Stimulated activated CD4-positive, alpha-beta T cell treated with anti-CD3 and anti-CD28 coated beads, Interleukin-12 subunit alpha, Interleukin-12 subunit beta, amount 100 ng/mL, for 48 hours (primary cell): ENCODE measurements at places on chromosomes 3 and 15.

DNA sequence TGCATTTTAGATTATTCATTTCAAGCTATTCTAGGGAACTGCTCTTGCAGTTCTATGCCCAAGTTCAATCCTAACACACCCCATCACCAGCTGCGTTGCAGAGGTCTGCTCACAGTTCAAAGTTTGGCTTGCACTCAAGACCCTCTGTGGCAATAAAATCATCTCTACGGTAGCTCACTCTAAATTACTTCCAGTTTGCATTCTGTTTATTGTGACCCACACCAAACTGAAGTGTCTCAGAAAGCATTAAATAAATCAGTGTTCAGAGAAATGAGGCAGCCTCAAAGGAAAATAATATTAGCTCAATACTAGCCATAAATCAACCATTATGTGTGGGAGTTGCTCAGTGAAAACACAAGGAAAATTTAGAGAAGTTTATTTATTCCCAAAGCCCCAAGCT lies 250.3 kb downstream of the MAGI1 start:
- no peak for DNase-seq

DNA sequence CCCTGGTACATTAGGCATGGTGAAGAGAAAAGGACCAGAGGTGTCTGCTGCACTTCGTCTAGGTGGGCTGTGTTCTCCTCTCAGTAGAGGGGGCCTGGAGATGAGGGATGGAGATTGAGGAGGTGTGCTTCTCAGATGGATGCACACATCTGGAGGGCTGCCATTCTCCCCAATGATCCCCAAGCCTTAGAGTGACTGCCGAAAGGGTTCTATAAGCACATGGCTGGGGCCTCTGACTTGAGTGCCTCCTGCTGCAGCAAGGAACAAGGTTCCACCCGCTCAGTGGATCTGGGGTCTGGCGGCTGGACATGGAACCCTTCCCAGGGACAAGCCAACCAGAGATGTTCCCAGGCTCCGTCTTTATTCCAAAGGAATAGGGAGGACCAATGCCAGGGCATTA lies 66.8 kb downstream of the CPN2 start:
- no peak for DNase-seq

- DNase-seq, result no peak
These were observed 96.9 kb upstream of the ROPN1 start for GRCh38 chr3:124088801-124089200.

DNA sequence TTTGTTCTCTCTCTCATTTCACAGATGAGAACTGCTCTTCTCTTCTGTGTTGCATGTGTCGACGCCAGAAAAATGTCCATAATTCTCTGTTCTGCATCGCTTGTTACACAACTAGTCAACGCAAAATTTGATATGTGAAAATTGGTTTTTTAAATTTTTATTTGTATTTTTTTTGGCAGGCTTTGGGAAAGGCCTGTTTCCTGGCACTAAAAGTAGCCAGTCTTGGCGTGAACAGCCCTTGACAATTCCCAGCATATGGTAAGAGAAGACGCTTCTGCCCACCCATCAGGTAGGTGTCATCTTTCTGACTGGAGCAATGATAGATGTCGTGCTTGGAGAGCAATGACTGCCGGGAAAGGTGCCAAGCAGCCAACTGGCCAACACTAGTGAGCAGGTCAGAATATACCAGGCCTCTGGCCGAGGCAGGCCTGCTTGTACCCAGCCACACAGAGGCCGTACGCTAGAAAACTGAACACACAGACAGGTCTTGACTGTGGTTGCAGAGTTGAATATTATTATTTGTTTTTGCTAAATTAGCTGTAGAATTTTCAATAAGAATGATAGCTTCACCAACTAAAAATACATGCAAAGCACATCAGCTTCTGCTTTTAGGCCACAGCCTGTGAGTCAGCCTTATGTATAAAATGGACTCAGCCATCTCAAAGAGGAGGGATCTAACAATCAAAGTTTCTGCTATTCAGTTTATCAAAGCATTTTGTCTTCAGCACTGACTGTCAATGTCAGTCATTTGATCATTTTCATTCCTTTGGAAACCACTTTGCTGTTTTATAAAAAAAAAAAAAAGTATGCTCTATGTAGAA lies 837.5 kb downstream of the MCTP2 start:
- no peak for DNase-seq

DNA sequence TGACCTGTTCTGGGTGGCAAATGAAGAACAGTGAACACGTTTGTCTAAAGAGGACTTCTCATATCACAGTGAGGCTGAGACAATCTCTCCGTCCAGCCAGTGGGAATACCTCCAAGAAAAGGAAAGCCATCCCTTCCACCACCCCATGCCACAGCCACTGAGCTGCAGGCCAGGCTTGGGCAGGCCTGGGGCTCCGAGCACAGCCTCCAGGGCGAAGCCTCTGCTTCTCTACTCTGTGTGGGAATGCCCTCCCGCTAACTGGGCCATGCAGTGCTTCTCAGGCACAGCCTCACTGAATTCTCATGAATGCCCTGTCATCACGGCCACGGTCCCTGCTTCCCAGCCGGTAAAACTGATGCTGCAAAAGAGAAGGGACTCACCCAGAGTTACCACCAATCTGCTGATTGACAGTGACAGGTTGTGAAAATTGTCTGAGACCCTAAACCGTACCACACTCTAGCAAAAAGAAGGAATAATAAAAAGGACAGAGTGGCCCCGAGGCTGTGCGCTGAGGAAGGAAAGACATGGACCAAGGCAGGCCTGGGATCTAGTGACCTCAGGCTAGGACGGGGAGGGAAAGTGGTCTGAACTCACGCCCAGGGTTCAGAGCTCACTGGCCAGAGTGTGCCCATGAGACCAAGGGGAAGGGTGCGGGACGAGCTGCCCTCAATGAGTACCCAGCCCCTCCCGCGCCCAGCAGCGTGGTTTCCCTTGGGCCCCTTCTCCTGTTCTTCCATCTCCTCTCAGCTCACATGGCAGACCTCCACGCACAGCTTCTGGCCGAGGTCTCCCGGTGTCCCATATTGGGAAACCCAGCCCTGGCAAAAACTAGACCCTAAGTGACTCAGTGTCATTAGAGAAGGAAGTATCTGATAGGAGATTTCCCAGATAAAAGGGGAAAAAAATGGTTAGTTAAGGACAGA lies 52.8 kb downstream of the DHX30 start:
- no peak for DNase-seq
